ENCODE measurements at places on chromosomes 1 and 21.

DNA sequence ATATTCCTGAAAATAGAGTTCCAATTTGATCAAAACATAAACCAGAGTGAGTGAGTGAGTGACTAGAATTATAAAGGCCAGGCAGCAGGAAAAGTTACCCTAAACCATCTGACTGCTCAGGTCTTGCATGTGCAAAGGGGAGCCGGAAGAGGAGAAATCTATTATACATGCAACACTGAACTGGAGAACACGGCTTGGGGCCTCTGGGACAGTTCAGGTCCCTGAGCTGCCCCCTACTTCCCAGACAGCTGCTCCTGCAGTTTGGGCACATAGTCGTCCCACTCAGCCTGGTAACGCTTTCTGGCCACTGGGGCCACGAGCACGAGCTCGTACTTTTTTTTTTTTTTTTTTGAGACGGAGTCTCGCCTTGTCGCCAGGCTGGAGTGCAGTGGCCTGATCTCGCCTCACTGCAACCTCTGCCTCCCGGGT, 40.1 kb downstream of the PTPRC start:
- DNase-seq: no peak

DNA sequence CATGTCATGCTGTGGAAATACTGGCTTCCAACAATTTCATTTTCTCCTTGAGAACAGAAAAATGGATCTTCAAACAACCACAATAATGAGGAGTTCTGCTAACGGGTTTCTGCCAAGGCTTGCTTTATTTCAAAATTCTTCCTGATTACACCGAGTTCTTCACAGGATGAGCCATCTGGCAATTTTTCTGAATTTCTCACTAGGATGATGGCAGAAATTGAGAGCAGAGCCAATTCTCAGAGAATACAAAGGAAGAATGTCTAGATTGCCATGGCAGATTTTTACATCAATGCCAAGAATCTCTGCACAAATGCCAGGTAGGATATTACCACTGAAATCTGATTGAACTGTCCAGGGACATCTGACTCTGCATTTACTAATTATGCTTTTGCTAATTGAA, 619.0 kb upstream of the CHRM3 start:
- no peak for DNase-seq

- DNase-seq: no peak
These were observed 11.0 kb downstream of the PRDM15 start for GRCh38 chr21:41868062-41868710.

DNA sequence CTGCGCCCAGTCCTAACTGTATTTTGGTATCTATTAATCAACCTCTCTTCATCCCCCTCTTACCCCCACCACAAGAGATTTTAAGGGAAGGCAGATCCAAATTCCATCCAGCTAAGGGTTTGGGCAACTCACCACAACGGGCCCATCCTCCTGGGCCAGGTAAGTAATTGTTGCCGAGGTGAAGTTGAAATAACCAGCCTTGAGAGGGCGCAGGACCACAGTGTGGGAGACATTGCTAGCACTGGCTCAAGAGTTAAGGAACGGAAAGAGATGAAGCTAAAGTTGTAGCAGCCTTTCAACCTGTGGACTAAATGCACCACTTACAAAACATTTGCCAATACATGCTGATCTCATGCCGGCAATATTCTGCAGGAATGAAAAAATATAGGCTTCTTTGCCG, 5.9 kb downstream of the SSR2 start:
- DNase-seq: no peak

GRCh38 chr21:38958940-38959691, 153.4 kb downstream of the ETS2 start:
- DNase-seq: no peak

GRCh38 chr1:95396557-95396956, 162.5 kb downstream of the RWDD3 start:
- no peak for DNase-seq

- DNase-seq: peak; percentile 36
These were observed 75.8 kb downstream of the CTH start for GRCh38 chr1:70486676-70487458.

- DNase-seq: no peak
These were observed 31.2 kb upstream of the TNFRSF1B start for GRCh38 chr1:12135612-12136011.

GRCh38 chr1:163983097-163983496, 575.9 kb upstream of the PBX1 start:
- DNase-seq: no peak

- no peak for DNase-seq
These were observed 20.4 kb downstream of the CDC7 start for GRCh38 chr1:91520942-91521507.

DNA sequence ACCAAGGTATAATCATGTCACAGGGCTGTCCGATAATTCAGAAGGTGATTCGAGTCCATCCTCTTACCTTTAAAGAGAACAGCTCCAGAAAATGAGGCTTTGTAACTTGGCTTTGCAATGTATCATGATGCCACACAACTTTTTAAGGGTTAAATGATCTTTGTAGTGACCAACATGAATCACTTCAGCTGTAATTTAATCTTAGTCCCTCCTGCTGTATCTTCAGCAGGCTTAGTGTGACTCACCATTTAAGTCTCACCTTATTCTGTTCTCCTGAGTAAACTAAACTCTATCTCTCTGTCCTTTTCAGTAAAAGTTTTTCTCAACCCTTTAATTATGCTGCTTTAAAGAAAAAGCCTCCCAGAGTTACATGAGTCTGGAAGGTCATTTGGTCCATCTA, 1.9 kb upstream of the HIVEP3 start:
- no peak for DNase-seq

DNA sequence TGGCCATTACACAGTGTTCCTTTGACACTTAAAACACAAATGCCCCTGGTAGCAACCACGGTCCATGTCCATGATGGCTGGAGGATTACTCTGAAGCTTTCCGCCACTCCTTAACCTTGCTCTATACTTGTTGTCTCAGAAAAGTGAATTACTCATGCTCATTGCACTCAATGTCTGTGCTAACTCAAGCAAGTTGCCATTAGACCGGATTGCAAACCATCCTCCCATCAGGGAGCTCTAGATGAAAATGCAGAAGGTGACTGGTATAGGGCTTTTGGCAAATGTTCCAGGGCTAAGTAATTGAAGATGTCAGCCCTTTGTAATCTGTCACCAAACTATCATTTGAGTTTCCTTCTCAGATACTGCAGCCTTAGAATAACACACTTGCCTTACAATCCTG, 1288.3 kb upstream of the B3GALT2 start:
- no peak for DNase-seq

- no peak for DNase-seq
These were observed 87.5 kb downstream of the COL24A1 start for GRCh38 chr1:86068841-86069756.

- no peak for DNase-seq
These were observed 32.3 kb downstream of the CHRM3 start for GRCh38 chr1:239418681-239419080.

GRCh38 chr1:108829498-108829916, 27.4 kb downstream of the AKNAD1 start:
- DNase-seq: no peak

DNA sequence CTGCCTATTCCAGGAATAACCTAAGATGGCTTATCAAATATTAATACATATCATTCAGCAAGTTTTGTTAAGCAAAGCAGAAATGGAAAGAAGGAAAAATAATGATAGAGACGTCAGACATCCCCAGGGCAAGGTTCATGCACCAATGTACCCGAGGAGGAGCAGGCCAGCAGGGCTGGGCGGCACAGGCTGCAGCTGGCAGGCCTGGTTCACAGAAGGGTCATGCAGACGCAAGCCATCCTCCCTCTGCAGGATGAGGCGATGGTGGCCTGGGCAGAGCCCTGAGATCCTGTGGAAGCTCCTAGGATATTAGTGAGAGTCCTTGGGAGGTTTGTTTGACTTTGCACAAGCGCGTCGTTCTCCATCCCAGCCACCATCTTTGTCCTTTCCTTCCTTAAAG, 30.0 kb downstream of the BATF3 start:
- DNase-seq: no peak

- no peak for DNase-seq
These were observed 114.5 kb downstream of the DSCAM start for GRCh38 chr21:40732253-40733023.

DNA sequence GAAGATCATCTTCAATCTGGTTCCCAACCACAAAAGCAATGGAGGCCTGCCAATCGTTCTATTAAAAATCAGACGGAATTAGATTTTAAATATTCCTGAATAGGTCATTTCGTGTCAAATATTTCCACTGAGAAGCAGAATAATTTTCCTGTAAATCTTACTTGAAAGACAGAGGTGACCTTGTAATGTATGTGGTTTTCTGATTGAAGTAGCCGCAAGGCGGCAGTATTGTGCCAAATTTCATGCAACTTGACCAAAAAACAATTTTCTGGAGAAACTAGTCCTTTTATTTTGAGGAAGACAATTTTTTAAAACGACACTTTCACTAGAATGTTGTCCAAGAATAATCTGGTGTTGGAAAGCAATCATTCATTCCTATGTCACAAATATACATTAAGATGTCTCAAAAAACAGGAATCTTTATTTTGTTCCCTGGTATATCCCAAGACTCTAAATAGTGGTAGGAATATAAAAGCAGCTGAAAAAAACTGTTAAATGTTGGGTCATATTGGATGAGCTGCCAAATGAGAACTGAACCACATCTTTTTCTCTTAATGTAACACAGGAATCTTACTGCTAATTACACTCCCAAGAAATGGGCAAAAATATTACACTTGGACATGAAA, 33.6 kb downstream of the SPAG17 start:
- DNase-seq: peak; percentile 1

DNA sequence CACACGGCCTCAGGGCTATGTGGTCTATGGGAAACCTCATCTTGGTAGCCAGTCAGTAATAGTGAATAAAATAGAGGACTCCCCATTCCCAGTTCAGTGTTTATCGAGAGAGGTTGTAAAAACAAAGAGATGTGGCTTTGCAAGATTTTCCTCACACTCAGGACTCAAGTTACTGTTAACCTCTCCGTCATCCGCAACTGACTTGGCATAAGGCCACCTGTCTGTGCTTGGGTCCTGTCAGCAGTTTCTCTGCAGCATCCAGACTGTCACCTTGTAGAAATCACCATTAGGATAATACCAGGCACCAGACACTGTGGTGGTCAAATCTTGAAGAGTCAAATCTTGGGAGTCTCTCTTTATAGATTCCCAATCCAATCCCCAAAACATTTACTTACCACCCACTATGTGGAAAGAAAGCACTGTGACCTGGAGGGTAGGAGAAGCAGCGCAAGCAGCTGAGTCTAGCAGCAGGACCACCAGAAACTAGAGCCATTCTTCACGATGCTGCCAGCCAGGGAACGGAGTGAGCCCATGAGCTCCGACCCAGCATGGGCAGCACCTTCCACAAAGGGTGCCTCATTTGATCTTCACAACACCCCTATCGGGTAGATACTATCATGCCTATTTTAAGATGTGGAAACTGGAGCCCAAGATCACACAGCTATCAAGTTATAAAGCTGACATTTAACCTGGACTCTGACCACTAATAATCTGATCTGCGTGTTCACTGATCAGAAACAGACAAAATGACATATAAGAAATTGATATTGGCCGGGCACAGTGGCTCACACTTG, 5.6 kb upstream of the GPR25 start:
- DNase-seq: no peak

DNA sequence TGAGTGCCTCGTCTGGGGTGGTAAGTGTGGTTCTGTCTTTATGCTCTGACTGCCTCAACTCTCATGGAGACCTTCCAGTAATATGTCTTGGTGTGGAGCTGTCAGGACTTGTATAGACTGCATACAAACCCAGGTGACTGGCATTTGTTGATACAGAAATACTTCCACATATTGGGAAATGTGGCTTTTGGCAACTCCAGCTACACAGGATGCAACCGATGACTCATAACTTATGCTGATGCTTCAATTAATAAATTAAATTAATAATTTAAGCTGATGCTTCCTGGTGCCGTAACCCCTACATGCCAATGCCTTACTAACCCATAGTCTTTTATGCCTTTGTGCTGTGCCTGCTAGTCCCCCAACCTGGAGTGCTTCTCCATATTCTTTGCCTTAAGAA, 72.3 kb upstream of the ARTN start:
- no peak for DNase-seq

DNA sequence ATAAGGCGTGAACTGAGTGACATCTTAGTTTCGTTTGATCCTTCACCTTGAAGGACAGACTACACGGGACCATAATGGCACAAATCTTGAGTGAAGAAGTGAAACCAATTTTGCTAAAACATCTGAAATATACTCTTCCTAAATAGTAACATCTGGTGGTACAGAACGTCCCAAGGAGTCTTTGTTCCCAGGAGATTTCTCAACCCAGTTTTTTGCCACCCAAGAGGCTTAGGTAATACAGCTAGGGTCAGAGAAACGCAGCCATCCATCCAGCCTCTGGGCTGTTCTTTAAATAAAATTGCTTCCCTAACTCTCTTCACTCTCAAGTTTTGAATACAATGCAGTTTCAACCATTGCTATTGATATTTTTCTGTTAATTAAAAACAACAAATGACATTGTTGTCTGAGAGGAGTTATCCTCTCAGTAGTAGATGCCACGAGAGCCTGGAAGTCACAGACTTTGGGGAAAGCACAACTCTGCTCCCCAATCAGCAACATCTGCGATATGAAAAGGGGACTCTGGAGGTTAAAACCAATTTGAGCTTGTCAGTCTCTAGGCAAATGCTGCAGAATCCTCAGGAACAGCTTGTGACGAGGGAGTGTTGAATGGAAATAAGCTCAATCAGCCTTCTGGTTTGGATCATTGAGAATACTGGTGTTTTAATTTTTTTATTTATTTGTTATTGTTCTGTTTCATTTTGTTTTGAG, 394.3 kb upstream of the ADGRL2 start:
- DNase-seq: no peak

- DNase-seq: no peak
These were observed 39.7 kb downstream of the LRRC8C start for GRCh38 chr1:89672489-89673183.

- no peak for DNase-seq
These were observed 3.2 kb downstream of the SLC6A17 start for GRCh38 chr1:110153407-110153950.
